ENCODE measurements at places on chromosomes 1 and 21. TPM values are rescaled to one million over a fixed set of nuclear protein-coding genes. Genes with fewer than 3 reads are reported as not detected.

The TMPRSS15 gene
- polyA plus RNA-seq, result not detected

The DNASE2B gene
- polyA plus RNA-seq, result not detected

The RAD54L gene
- polyA plus RNA-seq, result 1.9 TPM

The CD34 gene
- polyA plus RNA-seq, result 0.14 TPM

The MATN1 gene
- 0.09 TPM for polyA plus RNA-seq

The PITHD1 gene
- 41.1 TPM for polyA plus RNA-seq

The RPS6KA1 gene
- 3.4 TPM for polyA plus RNA-seq

The IRF6 gene
- 1.0 TPM for polyA plus RNA-seq

The MYOG gene
- polyA plus RNA-seq, result not detected

The PROX1 gene
- 0.07 TPM for polyA plus RNA-seq

The EPB41 gene
- 6.5 TPM for polyA plus RNA-seq

The SELP gene
- not detected for polyA plus RNA-seq

The CHI3L1 gene
- polyA plus RNA-seq, result 6.4 TPM

The OR2M3 gene
- not detected for polyA plus RNA-seq

The CHIA gene
- not detected for polyA plus RNA-seq

The FRRS1 gene
- polyA plus RNA-seq, result 7.9 TPM

The GBP6 gene
- not detected for polyA plus RNA-seq

The RPTN gene
- polyA plus RNA-seq, result not detected

The FNDC10 gene
- polyA plus RNA-seq, result 2.3 TPM

The NBPF3 gene
- 24.3 TPM for polyA plus RNA-seq

The CFAP107 gene
- not detected for polyA plus RNA-seq

The GPR37L1 gene
- polyA plus RNA-seq, result not detected

The CD1E gene
- polyA plus RNA-seq, result not detected

The ZC3H12A gene
- polyA plus RNA-seq, result 4.3 TPM

The PDZK1 gene
- 2.0 TPM for polyA plus RNA-seq

The SPRR1A gene
- not detected for polyA plus RNA-seq

The LCE3E gene
- polyA plus RNA-seq, result not detected

The SYTL1 gene
- polyA plus RNA-seq, result 0.32 TPM

The DENND2D gene
- 1.3 TPM for polyA plus RNA-seq

The KRTAP11-1 gene
- polyA plus RNA-seq, result not detected

The SIK1 gene
- 1.3 TPM for polyA plus RNA-seq

The AJAP1 gene
- not detected for polyA plus RNA-seq

The MX2 gene
- 0.82 TPM for polyA plus RNA-seq

The PLPPR5 gene
- 0.06 TPM for polyA plus RNA-seq

The SLC16A4 gene
- 98.8 TPM for polyA plus RNA-seq

The ST6GALNAC5 gene
- polyA plus RNA-seq, result 1.6 TPM

The SLC44A3 gene
- 3.2 TPM for polyA plus RNA-seq

The PGBD2 gene
- polyA plus RNA-seq, result 6.7 TPM

The C1orf185 gene
- polyA plus RNA-seq, result not detected

Data from AG04450 (cell line).